ENCODE measurements at places on chromosomes 3 and 15.

- no peak for DNase-seq
Measured at GRCh38 chr3:171354049-171354705, 106.0 kb downstream of the TNIK start.

GRCh38 chr15:89877083-89877425 lies 16.7 kb downstream of the AP3S2 start:
- DNase-seq, result no peak

GRCh38 chr3:19384868-19385267 lies 236.6 kb downstream of the KCNH8 start:
- DNase-seq, result no peak

- DNase-seq, result no peak
Measured at GRCh38 chr3:61748288-61748687, 186.9 kb downstream of the PTPRG start.

- no peak for DNase-seq
Measured at GRCh38 chr3:58055314-58055713, 47.1 kb downstream of the FLNB start.

DNA sequence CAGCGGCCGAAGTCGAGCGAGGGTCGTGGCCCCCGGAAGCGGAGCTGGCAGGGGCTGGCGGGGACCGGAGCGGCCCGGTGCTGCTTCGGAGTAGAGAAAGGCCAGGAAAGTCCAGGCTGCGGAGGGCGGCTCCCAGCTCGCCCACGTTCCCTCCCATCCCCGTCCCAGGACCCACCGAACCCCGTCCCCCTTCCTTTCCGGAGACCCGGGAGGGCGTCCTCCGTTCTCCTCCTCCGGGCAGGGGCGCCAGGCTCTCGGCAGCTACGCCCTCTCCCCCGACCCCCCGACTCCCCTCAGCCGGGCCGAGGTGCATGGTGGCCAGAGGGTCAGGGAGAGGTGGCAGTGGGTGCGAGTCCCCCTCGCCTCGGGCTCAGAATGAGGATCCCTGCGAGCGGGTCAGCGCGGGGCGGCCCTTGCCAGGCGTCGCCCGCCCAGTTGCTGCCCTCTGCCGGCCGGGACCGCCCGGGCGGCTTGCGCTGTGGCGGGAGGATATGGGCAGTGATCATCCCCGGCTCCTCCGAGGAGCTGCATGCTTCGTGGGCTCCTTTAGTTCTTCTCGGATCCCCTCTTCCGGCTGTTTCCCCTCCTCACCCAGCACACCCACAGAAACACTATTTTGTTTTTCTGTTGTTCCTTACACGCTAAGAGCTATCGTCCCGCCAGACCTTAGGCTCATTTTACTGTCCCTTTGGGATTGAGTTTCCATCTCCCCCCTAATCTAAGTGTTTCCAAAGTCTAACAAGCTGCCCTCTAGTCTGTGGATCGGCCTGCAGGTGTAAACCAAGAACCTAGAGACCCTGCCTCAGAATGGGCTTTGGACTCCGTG lies 744 bp upstream of the ALDH1A2 start:
- DNase-seq, result peak; percentile 89

- DNase-seq, result no peak
Measured at GRCh38 chr3:119207512-119207875, 33.2 kb downstream of the B4GALT4 start.

DNA sequence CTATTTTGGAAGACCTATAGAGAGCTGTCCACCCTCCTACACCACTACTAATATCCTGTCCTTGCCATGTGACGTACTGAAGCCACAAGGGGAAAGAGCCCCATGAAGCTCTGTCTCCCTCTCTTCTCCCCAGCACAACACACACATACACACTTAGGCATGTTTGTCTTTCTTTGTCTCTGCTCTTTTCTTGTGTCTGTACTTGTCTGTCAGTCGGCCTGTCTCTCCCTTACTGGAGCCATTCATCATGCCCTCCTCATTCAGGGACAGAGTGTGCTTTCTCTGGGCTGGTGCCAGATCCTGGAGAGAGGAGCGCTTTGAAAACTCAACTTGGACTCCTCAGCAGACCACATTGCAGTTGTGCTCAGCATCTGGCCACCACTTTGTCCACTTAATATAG lies 47.6 kb downstream of the PSMD6 start:
- DNase-seq, result no peak

DNA sequence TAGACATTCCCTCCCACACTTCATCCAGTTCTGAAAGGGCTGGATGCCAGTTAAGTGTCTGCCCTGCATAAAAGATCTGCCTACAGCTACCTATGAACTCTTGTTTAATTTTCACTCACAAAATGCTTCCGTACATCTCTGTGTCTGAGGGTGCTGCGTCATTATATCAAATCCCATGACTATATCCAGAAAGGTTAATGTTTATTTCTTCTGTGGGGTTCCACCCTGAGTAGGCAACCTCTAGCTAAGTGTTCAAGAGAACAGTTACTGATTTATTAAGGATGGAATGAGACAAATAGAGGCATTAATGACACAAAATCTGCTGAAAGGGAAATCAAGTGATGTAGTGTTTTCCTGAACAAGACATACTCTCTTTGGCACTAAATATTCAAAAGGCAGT lies 220.2 kb downstream of the MTHFS start:
- no peak for DNase-seq

- DNase-seq, result no peak
Measured at GRCh38 chr3:35393901-35394799, 245.2 kb upstream of the ARPP21 start.

DNA sequence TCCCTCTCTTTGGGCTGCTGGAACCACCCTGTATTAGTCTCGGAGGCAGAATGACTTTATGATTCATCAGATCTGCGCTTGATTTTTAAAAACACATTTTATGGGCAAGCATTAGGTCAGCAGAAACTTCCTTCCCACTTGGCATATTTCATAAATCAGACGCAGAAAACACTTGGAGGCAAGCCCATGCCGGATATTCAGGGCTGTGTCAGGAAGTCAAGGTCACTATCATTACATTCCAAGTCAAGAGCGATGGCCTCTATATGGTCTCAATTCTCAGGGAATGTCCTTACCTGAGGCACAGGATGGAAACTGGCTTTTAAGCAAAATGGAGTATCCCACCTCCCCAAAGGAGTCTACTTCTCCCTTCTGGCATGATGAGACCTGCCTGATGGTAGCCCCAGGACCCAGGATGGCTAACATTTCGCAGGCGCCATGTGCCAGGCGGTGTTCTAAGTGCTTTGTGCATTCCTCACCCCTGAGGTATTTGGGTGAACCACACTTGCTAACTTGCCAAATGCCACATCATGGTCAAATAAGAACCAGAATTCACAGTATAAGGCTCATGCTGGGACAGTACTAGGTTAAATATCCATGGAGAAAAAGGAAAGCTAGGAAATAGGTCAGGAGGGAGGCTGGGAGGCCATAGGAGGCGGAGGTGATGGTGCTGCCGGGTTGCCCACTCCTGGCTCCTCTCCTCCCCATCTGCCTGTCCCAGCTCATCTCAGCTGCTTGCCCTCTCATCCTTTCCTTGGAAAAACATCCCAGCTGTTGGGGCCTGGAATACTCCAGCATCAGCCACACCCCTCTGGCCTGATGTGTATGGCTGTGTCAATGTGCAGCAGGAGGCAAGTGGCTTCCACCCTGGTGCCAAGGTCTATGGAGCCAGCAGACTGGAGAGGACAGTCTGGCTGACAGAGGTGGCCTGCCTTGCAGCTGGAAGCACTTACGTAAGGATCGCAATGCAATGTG lies 18.8 kb downstream of the BCL2L10 start:
- DNase-seq, result no peak

GRCh38 chr3:50658416-50658815 lies 16.3 kb upstream of the DOCK3 start:
- no peak for DNase-seq

- no peak for DNase-seq
Measured at GRCh38 chr3:481680-482079, 285.1 kb downstream of the CHL1 start.

GRCh38 chr15:46420990-46421389 lies 786.2 kb downstream of the SQOR start:
- DNase-seq, result no peak

DNA sequence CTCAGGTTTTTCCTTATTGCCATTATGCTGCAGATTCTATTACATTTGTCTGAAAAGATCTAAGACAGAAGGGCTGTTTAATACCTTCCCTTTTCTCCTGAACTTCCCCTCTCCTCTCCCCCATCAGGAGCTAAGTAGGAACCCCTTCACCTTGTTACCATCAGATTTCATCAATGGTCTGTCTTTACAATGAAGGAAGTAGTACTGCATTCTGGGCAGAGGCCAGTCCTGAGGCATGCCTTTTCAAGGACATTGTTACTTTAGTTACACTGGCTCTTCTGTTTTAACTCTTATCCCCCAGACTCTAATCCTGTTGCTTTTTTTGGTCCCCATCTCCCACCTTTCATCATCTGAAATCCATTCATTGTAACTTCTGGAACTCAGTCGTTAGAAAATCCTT lies 8.1 kb downstream of the CTNNB1 start:
- DNase-seq, result no peak

GRCh38 chr15:101258238-101259144 lies 6.6 kb upstream of the CHSY1 start:
- DNase-seq, result peak; percentile 47

DNA sequence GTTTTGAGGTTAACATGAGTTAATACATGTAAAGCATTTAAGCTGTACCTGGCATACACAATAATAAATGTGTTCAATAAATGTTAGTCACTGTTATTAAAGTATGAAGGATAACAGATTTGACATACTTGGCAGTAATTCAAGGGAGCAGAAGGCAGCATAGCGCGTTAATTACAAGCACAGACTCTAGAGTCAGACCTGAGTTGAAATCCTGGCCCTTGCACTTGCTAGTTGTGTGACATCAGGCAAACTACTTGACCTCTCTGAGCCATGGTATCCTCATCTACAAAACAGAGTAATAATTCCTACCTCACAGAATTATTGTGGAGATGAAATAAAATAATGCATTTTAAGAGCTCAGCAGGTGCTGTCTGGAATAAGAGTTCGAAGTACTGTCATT lies 5.4 kb downstream of the IFT122 start:
- no peak for DNase-seq

GRCh38 chr15:73320619-73321180 lies 48.1 kb downstream of the HCN4 start:
- DNase-seq, result no peak

DNA sequence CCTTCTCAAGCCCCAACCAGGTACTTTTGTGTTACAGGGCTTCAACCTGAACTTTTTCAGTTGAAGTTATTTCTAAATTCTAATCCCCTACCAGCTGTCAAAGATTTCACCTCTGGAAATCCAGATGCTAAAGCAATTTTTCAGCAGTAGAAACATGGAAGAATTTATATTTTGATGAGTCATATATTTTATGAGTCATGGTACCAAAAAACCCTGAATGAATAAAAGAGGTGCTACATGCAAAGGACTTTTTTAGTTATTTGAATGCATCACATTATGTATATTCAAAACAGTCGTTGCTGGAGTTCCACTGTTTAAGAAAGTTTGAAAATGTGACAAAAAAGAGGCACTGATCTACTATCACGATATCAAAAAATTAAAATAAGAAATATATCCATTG lies 96.0 kb upstream of the ZNF385D start:
- no peak for DNase-seq

DNA sequence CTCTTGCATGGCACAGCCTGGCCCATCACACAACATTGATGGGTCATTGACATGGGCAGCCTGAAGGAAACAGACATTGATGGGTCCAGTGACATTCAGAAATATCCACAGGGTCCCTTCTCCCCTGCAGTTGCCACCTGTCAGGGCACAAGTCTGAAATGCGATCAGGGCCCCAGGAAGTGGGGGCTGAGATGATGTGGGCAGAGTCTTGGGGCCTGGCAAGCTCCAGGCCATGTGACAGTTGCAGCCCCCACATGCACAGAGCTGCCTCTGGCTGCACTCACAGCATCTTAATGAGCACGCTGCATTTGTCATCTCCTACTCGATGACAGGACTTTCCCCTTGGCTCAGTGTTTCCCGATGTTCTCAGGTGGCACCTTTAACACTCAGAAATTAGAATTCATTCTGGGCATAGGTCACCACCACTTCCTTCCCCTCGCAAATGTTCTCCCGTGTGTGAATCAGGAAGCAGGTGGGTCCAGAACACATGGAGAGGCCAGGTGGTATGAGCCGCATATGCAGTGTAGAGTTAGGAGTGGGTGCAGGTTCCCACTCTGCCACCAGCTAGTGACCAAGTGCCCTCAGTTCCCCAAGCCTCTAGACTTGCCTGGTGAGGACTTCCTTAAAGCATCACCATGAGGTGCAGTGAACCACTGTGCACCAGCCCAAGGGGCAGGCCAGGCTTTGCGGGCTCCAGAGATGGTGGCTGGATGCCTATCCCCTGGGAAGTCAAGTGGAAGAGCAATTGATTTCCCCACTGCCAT lies 1.6 kb upstream of the TXNRD3 start:
- DNase-seq, result no peak

DNA sequence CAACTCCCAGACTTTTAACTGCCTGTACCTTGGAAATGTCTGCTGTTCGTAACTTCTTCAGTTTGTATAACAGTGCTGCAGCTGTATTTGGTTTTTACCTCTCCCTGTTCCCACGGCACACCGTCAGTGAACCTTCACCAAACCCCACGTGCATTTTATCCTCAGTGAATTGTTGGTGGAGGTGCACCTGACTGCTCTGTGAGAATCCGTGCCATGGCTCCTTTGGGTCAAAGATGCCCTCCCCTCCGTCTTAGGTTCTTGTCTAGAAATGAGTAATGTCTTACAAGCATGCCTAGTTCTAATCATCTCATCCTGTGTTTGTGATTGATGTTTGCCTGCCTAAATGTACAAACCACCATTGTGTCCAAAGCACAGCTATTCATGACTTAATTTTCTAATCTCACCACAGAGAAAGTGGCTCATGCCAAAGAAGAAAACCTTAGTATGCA lies 28.2 kb downstream of the TPM1 start:
- DNase-seq, result no peak

DNA sequence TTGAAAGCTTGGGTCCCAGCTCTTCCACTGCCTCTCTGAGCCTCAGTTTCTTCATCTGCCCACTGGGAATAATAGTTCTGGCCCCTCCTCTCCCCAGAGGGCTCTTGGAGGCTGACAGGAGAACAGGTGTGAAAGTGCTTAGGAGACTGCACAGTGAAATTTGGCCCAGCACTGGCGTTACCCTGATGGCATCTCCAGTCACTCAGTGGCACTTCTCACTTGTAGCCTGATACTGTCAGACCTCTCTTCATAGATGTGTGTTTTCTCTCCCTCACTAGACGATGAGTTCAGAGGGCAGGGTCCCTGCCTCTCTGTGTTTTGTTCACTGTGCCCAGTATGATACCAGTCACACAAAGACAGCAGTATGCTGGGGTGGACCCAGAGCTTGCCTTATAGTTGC lies 22.2 kb upstream of the IGDCC3 start:
- DNase-seq, result no peak
